ENCODE measurements at places on chromosomes 11 and 22. TPM values are rescaled to one million over a fixed set of nuclear protein-coding genes. Genes with fewer than 3 reads are reported as not detected.

The TUBA8 gene
- 1.6 TPM for total RNA-seq

The ATG16L2 gene
- 64.2 TPM for total RNA-seq

The TRPM5 gene
- not detected for total RNA-seq

The MMP11 gene
- total RNA-seq = 0.32 TPM

The C11orf42 gene
- total RNA-seq = not detected

The NARS2 gene
- 18.5 TPM for total RNA-seq

The OR5A1 gene
- not detected for total RNA-seq

The RCOR2 gene
- 0.09 TPM for total RNA-seq

The CXCR5 gene
- 9.3 TPM for total RNA-seq

The MEI1 gene
- 28.3 TPM for total RNA-seq

The BANF1 gene
- total RNA-seq = 310 TPM

The YPEL4 gene
- total RNA-seq = not detected

The BCO2 gene
- total RNA-seq = 3.6 TPM

The RIMBP3B gene
- total RNA-seq = 0.27 TPM

The OR52E8 gene
- not detected for total RNA-seq

The C22orf23 gene
- total RNA-seq = not detected

The WBP2NL gene
- 0.39 TPM for total RNA-seq

The ANKK1 gene
- 0.49 TPM for total RNA-seq

The SYT12 gene
- 0.05 TPM for total RNA-seq

The MYBPC3 gene
- total RNA-seq = not detected

The TMEM45B gene
- total RNA-seq = 2.3 TPM

The DTX4 gene
- total RNA-seq = 0.16 TPM

The POLR2L gene
- total RNA-seq = 95.1 TPM

Data from activated naive CD4-positive, alpha-beta T cell treated with anti-CD3 and anti-CD28 coated beads, Interleukin-2, amount 50 U/mL, for 72 hours (primary cell).